ENCODE measurements at places on chromosomes 16 and 17. TPM values are rescaled to one million over a fixed set of nuclear protein-coding genes. Genes with fewer than 3 reads are reported as not detected.

ENPP7 gene
- total RNA-seq: not detected

GRCh38 chr17:44820631-44821212 is 9.4 kb downstream of the GJC1 start:
- no peak overlapping the region for H3K4me3 ChIP-seq
- H3K27me3 ChIP-seq: peaks cover 19% of the 10 kb centered on the region
- DNase-seq: no peak
- no peaks in the 10 kb centered on the region for H3K4me1 ChIP-seq
- H3K27ac ChIP-seq: no peak overlapping the region

- H3K4me3 ChIP-seq: no peak overlapping the region
- peaks cover 12% of the 10 kb centered on the region for H3K4me1 ChIP-seq
- H3K27me3 ChIP-seq: no peaks in the 10 kb centered on the region
- H3K27ac ChIP-seq: no peak overlapping the region
Measured at GRCh38 chr17:81251094-81251708, 12.1 kb downstream of the NDUFAF8 start.

GRCh38 chr17:57305908-57306504 is 49.7 kb downstream of the MSI2 start:
- no peak overlapping the region for H3K27ac ChIP-seq
- no peak overlapping the region for H3K4me3 ChIP-seq
- DNase-seq: no peak
- H3K36me3 ChIP-seq: peaks cover 36% of the 10 kb centered on the region

DNA sequence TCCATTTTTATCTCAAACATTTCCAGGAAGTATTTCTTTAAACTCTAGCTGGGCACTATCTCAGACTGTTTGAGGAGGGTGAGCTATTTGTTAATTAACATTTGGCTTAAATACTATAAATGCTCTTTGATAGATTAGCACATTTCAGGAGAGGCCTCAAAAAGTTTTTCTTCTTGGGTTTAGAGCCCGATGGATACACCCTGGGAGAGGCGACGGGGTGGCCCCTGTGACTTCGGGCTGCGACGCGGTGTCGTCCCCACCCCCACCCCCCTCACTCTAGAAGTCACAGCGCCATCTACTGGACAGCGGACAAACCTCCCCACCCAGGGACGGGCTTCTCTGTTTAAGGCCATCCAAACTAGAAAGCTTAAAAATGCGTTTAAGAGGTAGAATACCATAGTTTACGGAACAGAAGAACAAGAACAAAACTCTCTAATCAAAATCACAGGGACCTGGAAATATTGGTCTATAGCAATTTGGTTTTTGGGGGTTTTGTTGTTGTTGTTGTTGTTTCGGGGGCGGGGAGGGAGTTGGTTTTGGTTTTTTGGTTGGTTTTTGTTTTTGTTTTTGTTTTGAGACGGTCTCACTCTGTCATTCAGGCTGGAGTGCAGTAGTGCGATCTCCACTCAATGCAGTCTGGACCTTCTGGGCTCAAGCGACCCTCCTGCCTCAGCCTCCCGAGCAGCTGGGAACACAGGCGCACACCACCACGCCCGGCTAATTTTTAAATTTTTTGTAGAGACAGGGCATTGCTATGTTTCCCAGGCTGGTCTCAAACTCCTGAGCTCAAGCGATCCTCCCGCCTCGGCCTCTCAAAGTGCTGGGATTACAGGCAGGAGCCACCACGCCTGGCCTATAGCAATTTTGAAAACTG is 254.4 kb downstream of the C16orf95 start:
- peak; percentile 52 for DNase-seq
- no peaks in the 10 kb centered on the region for H3K36me3 ChIP-seq
- H3K4me3 ChIP-seq: no peak overlapping the region
- H3K27me3 ChIP-seq: peaks cover 32% of the 10 kb centered on the region

OR1A1 gene
- total RNA-seq: not detected

- peaks cover 37% of the 10 kb centered on the region for H3K4me1 ChIP-seq
- no peak overlapping the region for H3K4me3 ChIP-seq
- no peaks in the 10 kb centered on the region for H3K27me3 ChIP-seq
- peaks cover 15% of the 10 kb centered on the region for H3K36me3 ChIP-seq
Measured at GRCh38 chr16:84720177-84720579, 20.4 kb downstream of the USP10 start.

GRCh38 chr16:47887496-47887895 is 268.3 kb downstream of the ABCC12 start:
- DNase-seq: no peak
- no peak overlapping the region for H3K27ac ChIP-seq
- H3K36me3 ChIP-seq: peaks cover 1% of the 10 kb centered on the region
- H3K4me3 ChIP-seq: no peak overlapping the region
- peaks cover 17% of the 10 kb centered on the region for H3K27me3 ChIP-seq

SPDYE4 gene
- not detected for total RNA-seq

IRX5 gene
- not detected for total RNA-seq

SMIM36 gene
- total RNA-seq: not detected

CA5A gene
- total RNA-seq: not detected

- H3K27ac ChIP-seq: no peak overlapping the region
- peaks cover 30% of the 10 kb centered on the region for H3K4me1 ChIP-seq
- peak overlapping the region; percentile 65 for H3K4me3 ChIP-seq
- peak; percentile 69 for DNase-seq
Measured at GRCh38 chr17:56594320-56595107, 1.0 kb downstream of the NOG start.

HOXB6 gene
- total RNA-seq: not detected

- H3K36me3 ChIP-seq: no peaks in the 10 kb centered on the region
- peak overlapping the region; percentile 97 for H3K4me3 ChIP-seq
- peaks cover 47% of the 10 kb centered on the region for H3K4me1 ChIP-seq
- no peak for DNase-seq
Measured at GRCh38 chr17:7213895-7214299, 5.7 kb downstream of the DLG4 start.

RANBP10 gene
- 23.1 TPM for total RNA-seq

DNA sequence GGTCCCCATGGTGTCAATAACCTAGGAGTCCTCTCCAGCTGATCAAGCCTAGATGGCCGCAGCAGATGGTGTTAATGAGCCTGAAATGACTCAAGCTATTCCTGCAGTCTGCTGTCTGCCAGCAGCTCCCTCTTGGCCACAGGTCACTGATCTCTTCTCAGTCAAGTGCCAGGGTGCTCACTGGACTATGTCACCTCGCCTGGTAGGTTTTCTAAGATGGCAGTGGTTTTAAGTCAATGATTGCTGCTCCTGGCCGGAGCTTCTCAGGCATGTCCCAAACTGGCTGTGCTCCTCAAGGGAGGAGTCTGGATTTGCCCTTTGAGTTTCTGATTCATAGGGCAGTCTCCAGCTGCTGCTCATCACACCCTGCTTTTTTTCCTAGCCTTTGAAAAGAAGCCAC is 58.6 kb upstream of the SHISA6 start:
- H3K36me3 ChIP-seq: no peaks in the 10 kb centered on the region
- peaks cover 2% of the 10 kb centered on the region for H3K27me3 ChIP-seq
- H3K27ac ChIP-seq: no peak overlapping the region
- no peaks in the 10 kb centered on the region for H3K4me1 ChIP-seq

GRCh38 chr17:17750881-17751280 is 69.6 kb downstream of the RAI1 start:
- peaks cover 58% of the 10 kb centered on the region for H3K4me1 ChIP-seq
- H3K4me3 ChIP-seq: peak overlapping the region; percentile 95
- H3K27me3 ChIP-seq: no peaks in the 10 kb centered on the region

GRCh38 chr17:7323731-7324437 is 5.3 kb downstream of the NEURL4 start:
- peak overlapping the region; percentile 21 for H3K27ac ChIP-seq
- H3K4me1 ChIP-seq: peaks cover 13% of the 10 kb centered on the region
- peak; percentile 82 for DNase-seq
- H3K36me3 ChIP-seq: peaks cover 4% of the 10 kb centered on the region
- no peaks in the 10 kb centered on the region for H3K27me3 ChIP-seq

STX1B gene
- 3.1 TPM for total RNA-seq

- H3K27me3 ChIP-seq: peaks cover 76% of the 10 kb centered on the region
- no peak for DNase-seq
- no peaks in the 10 kb centered on the region for H3K36me3 ChIP-seq
- peaks cover 15% of the 10 kb centered on the region for H3K4me1 ChIP-seq
- no peak overlapping the region for H3K27ac ChIP-seq
- H3K4me3 ChIP-seq: no peak overlapping the region
Measured at GRCh38 chr17:48993951-48994350, 3.2 kb upstream of the IGF2BP1 start.

KREMEN2 gene
- 0.36 TPM for total RNA-seq
